Activated CD8-positive, alpha-beta memory T cell treated with anti-CD3 and anti-CD28 coated beads for 1 hour (primary cell): ENCODE measurements at places on chromosomes 5 and 9.

- no peak for DNase-seq
Observed at GRCh38 chr9:95482621-95483020, 34.1 kb downstream of the PTCH1 start.

DNA sequence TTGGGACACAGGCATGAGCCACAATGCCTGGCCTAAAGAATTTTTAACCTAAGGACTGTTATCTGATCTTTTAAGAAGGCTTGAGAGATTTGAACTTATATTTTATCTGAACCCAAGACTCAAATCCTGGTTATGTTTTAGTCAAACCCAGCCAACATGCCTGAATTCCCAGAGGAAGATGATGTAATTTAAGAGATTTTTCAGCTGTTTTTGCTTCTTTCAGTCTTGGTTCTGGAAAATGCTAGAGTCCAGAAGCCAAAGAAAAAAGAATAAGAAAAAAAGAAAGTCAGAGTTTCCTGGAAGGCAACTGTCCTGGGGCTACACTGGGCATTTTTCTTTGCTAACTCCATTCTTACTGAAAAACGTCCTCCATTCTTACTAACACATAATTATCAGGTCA is 85.8 kb downstream of the SNX18 start:
- no peak for DNase-seq

DNA sequence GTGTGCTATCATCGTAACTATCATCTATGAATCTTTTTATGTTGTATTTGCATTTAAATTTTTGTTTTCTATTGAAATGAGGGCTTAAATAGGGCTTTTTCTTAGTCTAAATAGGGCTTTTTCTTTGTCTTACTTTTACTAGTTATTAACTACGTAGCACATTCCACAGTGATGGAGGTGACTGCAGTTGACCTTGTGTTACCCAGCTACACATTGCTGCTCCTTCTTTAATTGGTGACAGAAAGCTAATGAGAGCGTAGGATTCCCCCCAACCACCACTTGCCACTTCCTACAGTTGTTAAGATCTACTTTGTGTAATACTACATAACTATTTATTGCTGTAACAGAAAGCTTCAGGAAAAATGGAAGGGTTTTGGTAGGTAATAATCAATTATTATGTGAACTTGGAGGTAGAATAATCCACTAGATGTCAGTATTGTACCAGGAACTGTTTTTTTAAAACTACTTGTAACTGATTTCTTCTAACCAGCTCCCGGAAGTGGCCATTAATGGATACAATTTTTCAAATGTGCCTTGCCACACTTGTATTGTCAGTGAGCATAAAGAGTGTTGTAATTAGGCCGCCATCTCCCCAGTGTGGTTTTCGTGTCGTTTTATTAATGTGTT is 18.0 kb downstream of the MTRR start:
- DNase-seq = no peak

DNA sequence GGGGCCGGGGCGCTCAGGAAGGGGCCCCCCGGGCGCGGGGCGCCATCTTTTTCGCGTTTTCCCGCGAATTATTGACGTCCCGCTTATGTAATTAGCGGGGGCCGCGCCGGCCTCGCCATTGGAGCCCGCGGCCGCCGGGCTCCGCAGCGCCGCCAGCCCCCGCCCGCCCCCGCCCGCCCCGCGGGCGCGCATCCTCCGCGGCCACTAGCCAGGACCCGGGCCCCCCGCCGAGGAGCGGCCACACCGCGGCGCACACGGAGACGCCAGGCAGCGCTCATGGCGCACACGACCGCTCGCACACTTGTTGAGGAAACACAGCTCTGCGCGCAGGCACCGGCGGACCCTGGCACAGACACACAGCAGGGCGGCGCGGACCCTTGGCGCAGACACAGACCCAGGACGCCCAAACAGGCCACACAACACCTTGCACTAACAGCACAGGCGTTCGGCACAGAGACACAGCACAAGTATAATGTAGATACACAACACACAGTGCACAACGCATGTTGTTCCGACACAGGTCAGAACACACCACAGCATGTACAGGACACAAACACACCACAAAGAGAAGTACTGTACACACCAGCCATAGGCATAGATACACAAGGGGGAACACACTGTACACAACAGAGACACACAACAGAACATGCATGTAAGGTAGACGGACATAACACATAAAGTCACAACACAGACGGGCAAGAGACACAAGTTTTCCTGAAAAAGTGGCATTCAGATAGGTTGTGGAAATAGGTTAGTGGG is 467 bp upstream of the PHF19 start:
- DNase-seq = no peak

DNA sequence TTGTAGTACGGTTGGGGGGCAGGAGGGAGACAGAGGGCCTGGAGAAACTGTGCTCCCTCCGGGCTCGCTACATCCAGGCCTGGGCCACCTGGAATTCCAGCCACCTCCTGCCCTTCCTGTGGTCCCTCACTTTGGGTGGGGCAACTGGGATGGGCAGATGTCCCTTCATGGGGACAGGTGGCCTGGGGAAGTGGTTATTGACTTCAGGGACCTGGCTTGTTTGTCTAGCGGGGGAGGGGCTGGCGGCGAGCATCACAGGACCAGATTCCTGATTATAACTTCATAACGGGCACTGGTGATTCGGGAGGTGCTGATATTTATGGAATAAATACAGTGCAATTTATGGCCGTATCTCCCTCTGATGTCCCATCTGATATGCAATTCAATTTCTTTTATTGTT is 20.1 kb upstream of the LAMC3 start:
- DNase-seq = no peak

DNA sequence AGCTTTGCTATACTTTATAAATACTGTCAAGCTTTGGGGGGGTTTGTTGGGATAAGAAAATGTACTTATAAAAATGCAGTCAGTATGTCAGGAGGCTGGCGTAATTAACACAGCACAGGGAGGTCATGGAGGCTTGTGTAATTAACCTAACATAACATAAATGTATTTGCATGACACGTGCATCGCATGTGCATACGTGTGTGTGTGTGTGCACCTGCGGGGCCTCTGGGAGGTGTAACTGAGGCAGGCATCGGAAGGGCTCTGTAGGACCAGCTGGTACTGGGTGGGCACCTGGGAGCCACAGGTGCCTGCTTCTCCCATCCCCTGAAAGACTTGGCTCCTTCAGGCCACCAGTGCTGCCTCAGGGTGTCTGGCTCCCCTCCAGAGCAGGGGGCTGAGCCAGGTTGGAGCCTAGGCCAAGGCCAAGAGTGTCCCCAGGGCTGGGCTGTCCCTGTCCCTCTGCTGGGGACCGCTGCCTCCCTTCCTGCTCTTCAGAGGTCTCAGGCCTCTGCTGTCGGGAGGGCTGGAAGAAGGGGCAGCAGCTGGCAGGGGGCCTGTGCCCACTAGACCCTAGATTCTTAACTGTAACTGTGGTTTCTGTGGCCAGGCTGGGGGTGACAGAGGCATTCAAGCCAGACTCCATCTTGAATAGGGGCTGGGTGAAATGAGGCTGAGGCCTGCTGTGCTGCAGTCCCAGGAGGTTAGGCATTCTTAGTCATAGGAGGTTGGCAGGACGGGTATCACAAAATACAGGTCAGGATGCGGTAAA is 9.0 kb downstream of the FCN2 start:
- DNase-seq = no peak

DNA sequence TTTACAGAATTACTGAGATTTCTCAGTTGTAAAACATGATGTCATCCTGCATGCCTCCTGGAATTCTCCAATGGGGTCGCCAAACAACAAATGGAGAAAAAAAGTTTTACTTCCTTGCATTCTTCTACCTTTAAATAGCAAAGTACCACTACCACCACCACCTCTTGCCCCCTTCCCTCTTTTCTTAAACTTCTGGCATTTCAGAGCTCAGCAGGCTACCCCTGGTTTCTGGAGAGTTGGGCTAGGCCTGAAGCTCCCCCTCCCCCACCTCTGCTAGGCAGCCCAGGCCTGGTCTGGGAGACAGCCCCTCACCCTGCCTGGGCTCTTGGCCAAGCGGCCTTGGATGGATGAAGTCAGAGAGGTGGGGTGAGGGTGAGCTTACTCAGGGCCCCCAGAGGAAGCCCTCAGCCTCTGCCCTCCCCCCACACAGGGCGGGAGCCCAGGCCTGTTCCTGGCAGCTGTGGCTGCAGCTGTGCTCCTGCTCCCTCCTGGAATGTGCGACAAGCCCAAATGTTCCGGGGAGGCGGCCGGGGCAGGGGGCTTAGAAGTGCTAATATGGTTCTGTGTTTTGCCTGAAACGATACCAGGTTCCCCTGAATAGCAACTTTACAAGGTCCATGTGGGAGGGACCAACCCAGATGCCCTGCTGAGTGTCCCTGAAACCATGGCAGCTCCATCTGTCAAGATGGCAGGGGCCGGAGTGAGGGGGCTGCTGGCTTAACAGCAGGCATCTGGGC is 6.0 kb upstream of the CCIN start:
- no peak for DNase-seq
